Karpas-422 (cell line): ENCODE measurements at places on chromosomes 2 and 18. TPM values are rescaled to one million over a fixed set of nuclear protein-coding genes. Genes with fewer than 3 reads are reported as not detected.
A peak's percentile ranks its signal among the peaks of the same experiment; 100 is the strongest.

EXOC6B gene
- not detected in 2 replicates for total RNA-seq

OSBPL6 gene
- 0.11 and 0.30 TPM in 2 replicates for total RNA-seq

FAM98A gene
- 10.2 and 15.3 TPM in 2 replicates for total RNA-seq

PHLPP1 gene
- total RNA-seq, result 5.1 and 6.3 TPM in 2 replicates

ZNF385B gene
- not detected in 2 replicates for total RNA-seq

DSG4 gene
- total RNA-seq, result 4.5 and 8.3 TPM in 2 replicates

DYTN gene
- not detected in 2 replicates for total RNA-seq

DNA sequence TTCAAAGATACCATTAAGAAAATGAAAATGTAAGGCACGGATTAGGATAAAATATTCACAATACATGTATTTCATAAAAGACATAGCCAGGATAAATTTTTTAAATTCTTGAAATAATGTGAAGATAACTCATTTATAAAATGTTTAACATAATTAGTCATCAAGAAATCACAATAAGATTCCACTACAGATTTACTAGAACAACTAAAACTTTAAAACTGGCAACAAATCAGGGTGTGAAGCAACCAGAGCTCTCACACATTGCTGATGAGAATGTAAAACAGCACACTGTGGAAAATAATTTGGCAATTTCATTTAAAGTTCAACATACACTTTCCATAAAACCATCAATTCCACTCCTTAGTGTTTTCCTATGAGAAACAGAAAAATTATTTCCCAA lies 89.6 kb upstream of the UBE2E3 start:
- no peak for DNase-seq

DNA sequence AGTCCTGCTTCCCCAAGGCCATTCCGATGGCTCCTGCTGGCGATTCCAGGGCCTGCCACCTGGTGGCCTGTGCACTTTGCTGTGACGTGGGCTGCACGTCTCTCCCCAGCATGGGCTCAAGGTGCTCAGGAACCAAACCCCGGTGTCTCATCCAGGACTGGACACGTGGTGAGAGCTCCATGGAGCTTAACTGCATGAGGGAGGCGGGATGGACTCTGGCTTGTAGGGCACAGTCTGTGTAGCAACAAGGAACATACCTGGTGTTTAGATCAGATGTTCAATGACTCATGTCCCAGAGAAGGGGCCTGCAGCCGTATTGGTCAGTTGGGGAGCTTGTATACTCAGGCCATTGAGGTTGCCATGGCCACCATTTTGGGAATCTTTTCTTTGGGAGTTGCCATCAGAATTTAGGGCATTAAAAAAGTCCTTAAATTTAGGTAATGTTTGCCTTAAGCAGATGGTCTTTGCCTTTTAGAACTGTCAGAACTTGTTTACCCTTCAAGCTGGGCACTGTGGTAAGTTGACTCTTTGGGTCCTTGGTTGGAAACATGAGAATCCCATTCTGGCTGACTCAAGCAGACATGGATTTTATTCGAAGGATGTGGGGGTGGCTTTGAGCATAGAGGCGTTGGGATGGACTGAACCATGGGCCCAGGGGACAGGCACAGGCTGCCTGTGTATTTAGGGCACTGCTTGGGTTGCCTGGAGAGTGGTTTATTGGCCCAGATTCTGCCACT lies 21.0 kb downstream of the AGAP1 start:
- no peak for DNase-seq

DNA sequence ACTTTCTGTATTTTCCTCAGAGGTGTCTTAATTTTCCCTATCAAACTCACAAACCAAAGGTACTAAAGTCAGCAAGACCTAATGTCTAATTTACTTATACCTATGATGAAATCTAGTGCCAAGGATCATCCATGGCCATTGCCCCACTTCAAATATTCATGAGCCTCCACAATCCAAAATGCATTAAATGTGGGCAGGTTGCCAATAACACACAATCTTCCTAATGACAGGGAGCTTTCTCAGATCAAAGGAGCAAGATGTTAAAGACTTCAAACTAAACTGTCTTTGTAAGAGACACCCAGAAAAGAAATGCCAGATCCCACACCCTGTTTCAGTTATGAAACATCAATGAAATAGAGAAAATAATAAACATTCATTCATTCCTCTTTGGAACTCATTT lies 143.2 kb downstream of the TMEFF2 start:
- no peak for DNase-seq

GRCh38 chr2:5834501-5834900 lies 142.3 kb downstream of the SOX11 start:
- no peak for DNase-seq

GRCh38 chr2:27915191-27915590 lies 24.7 kb downstream of the BABAM2 start:
- no peak for DNase-seq

- DNase-seq, result no peak
Measured at GRCh38 chr2:216205486-216205885, 96.3 kb downstream of the XRCC5 start.

- DNase-seq, result no peak
Measured at GRCh38 chr2:100639588-100640390, 77.0 kb downstream of the PDCL3 start.

DNA sequence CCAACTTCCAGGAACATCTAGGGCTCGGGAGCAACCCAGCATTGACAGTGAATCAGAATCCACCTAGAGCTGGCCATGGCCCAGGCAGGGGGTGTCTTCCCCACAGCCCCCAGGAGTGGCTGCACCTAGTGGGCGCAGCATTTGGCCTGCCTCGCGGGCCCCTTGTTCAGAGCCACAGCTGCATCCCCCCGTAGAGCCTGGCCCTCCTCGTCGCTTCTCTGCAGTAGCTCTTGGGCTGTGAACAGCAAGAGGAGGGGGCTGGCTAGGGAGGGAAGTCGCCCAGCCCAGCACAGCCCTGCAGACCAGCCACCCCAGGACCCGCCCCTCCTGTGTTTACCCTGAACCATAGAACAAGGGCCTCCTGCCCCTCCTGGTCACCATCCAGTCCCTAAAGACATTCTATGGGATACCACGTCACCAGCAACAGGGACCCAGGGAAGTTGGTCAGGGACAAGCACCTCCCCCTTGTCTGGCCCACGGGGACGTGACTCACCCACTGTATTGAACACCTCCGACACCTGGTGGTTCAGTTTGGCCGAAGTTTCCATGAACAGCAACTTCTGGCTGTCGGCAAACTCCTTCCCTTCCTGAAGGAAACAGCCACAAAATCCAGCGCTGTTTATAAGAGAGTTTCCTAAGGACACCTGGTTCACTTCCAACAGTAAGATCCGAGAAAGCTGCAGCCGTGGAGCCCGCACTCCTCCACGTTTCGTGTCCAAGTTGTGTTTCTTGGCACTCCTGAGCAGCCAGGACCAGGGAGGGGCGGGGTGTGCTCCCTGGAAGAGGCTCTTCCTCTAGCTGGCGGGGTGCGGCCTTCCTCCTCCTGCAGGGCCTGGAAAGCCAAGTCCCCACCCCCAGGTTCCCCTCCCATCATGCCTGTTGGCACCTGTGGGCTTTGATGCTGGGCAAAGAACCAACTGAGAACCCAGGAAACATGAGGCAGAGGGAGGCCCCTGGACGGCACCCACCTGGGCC lies 8.8 kb downstream of the PRLH start:
- DNase-seq, result no peak

DNA sequence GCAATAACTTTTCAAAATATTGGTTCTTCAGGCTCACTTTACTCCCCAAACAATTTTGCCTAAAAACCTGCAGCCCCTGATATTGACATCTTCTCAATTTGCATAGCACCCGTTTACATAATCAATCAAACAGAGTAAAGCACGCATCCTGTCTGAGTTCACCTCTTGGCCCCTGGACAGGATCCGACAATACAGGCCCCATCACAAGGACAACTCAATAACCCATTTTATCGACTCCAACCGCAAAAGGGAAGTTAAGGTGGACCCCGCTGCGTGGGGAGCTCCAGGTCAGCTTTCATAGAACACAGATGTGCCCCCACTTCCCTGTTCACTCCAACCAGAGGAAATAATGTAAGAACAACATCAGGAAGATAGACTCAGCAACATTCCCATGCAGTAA lies 44.7 kb downstream of the TTC32 start:
- DNase-seq, result no peak

- peak; percentile 91 for DNase-seq
Measured at GRCh38 chr2:125745514-125745913, 910.4 kb upstream of the GYPC start.

DNA sequence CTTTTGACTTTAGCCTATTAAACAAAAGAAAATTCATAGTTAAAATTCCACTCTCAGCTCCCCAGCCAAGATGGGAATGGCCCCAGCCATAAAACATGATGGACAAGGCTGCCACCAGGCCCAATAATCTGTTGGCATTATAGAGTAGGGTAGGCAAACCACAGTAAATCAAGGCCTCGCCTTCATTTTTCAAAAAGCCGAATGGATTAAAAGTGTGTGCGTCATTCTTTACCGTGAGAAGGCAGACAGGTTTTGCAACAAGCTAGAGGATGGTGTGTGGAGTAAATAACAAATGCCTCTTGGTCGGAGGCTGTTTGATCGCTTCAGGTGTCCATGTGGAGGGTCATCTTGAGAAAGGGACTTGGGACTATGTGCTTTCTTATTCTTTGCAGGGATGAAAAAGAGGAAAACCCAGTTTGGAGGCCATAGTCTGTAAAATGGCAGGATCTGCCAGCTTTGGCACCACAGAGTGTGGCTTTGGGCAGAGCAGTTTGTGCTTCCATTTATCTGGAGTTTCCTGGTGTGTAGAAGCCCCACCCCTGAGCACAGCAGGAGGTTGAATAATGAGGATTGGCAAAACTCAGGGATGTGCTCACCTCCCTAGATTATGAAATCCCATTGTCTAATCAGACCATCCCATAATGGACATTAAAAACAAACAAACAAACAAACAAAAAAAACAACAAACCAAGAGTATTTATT lies 57.1 kb upstream of the ITGB6 start:
- DNase-seq, result no peak

DNA sequence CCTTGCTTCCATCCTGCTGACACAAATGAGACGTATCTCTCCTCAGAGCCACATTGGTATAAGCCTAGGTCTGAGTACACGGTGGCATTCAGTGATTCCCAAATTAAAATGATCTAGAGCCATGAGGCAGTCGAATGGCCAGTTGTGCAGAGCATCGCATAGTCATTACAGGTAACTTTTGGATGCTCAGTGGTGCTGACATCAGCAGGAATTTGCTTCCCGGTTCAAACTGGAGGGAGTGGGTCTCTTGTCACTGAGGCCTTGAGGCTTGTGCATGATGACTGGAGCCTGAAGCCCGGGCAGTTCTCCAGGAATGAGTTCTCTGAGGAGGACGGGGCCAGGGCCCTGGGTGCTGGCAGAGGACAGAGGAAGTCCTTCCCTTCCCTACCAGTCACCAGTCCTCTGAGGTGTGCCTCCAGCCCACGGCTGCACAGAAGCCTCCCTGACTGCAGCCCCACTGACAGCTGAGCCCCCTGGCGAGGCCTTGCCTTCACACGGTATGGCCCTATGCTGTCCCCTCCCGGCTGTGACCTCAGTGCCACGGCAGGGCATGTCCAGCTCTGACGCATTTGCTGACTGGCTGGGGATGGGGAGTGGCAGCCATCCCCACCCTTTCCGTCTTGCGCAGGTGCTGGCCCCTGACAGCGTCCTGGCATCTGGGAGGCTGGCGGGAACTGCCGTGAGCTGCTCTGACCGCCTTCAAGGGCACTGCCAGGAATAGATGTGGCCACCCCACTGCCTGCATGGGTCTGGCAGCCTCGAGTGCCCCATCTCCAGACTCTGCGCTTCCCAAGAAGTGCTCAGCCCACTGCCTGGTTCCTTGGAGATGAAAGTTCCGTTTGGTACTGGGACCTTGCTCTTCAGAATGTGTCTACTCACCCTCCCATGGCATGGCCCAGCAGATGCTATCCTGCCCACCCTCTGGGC lies 117.4 kb downstream of the CELF4 start:
- no peak for DNase-seq

DNA sequence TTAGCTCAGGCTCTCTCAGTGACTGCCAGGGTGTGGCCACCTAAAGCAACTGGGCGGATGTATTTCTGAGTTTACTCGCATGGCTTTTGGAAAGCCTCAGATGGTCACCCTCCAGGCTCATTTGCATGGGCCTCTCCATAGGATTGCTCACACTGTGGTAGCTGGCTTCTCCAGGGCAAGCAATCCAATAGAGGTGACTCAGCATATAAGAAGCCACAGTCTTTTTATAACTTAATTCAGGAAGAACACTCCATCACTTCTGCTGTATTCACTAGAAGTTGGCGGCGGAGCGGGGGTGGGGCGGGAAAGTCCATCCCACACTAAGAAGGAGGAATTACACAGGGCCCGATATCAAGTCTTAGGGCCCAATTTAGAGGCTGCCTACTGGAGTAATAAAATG lies 3.6 kb upstream of the DOK6 start:
- no peak for DNase-seq

GRCh38 chr2:208375491-208376068 lies 31.0 kb upstream of the PTH2R start:
- DNase-seq, result no peak

DNA sequence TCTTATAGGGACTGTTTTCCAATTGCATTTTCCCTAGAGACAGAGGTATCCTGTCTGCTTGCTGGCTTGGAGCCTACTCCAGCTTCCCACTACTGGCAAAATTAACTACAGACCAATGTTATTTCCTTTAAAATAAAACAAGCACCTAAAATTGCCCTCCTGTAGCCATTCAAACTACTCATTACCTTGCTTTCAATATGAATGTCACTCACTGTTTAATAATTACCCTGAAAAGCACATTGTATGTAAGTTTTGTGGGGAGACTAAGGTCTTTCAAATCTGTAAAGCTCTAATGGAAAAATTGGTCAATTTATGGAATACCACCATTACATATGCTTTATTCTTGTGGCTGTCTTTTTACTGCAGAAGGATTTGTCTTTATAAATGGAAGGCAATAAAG lies 87.3 kb downstream of the DOCK10 start:
- no peak for DNase-seq

DNA sequence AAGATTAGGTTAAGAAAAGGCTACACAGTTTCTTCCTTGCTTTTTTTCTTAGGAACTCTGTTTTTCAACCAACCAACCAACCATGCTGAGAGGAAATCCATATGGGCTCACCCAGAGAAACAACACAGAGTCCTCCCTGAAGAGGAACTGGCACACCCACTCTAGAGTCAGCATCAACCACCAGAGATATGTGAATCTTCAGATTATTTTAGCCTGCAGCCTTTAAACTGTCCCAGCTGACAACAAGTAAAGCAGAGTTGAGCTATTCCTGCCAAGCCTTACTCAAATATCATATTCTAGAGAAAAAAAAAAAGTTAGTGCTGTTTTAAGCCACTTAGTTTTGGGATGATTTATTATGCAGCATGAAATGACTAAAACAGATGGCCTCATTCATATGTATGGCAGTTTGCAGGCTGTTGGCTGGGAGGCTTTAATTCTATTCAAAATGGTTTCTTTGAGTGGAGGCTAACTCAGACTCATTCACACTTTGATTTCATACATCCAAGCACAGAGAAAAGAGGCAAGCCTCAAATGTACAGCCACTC lies 1637.7 kb upstream of the LRRTM1 start:
- no peak for DNase-seq

GRCh38 chr2:100036026-100036425 lies 106.4 kb downstream of the AFF3 start:
- no peak for DNase-seq
